Urinary bladder (tissue), 4 donors: ENCODE measurements at places on chromosomes 12 and 14.

DNA sequence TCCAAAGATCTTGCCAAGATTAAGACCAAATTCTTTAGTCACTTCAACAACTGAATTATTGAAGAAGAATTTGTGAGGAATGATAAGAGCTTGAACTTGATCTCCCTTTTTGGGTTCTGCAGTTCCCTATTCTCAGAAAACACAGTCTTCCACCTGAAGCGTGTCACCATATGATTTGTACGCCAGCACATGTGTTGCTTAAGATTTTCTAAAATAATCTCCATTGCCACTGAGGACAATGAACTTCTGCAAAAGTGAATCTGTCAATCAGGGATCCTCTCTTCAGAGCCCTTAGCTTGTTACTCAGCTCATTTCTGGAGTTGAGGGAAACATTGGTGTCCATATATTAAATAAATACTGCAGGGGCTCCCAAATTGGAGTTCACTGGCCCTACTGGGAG, 4.2 kb upstream of the SPIC start:
- DNase-seq: no peak

GRCh38 chr12:117141097-117141898, 42.1 kb upstream of the TESC start:
- no peak for DNase-seq

DNA sequence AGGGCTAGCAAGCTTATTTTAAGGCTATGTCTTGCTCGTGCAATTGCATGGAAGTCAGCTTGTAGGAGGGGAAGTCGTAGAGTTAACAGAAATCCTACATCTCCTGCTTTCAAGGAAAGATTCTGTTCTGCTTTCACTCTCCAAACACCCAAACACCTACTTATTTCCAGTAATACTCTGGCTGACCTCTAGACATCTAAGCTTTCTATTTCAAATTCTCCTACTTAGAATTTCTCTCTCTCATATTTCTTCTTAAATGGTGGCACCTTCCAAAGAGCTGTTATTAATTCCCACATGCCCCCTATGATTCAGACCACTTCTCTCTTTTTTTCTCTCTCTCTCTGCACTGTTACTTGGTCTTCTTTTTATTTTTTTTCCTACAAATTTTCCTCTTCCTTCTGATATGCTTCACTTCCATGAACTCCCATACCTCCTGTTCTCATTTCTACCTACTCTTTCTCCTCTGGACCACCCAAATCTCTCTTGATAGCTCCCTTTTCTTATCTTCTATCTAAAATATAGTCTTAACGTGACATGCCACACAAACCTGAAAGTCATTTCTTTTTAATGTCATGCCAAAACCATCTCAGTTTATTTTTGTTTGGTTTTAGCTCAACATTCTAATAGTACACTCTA, 90.8 kb downstream of the RPS6KA5 start:
- DNase-seq: no peak

DNA sequence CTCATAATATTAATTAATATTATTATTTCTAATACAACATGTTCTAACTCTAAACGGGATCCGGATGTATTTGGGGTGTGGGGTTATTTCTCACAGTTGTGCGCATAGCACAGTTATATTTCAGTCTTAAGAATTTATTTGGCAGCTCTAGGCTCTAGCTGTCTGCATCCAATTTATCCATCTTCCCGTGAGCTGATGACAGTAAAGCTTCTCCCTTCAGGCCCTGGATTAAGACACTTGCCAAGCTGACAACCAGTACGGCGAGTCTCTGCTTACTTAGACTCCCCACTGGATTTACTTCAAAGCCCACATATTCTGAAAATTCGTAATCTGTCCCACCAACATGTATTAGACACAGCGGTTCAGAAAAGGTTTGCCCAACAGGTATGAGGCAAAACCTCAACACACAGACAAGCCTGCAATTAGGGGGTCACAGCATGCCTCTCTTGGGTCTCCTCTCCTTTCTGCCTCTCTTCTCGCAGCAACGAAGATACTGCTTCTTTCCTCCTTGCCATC, 232.9 kb upstream of the TMTC1 start:
- no peak for DNase-seq

- no peak for DNase-seq
Observed at GRCh38 chr12:105270671-105271255, 34.8 kb upstream of the APPL2 start.

GRCh38 chr12:30882706-30883105, 43.8 kb upstream of the TSPAN11 start:
- no peak for DNase-seq

DNA sequence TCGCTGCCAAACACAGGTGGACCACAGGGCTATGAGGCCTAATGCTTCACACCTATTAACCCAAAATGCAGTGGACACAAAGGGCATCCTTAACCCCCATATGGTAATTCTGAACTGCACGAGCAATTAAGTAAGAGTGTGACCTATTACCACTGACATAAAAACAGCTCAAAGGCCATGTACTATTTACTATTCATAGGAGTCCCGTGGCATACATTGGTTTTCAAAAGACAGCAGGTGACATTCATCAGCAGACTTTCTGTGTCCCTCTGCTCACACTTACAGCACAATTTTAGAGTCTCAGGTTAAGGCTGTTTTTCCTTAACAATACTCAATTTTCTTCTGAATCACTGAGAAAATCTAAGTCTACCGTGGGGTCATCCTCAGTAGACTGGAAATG, 23.1 kb upstream of the TMCC3 start:
- DNase-seq: no peak

GRCh38 chr12:5171701-5172100, 128.0 kb downstream of the KCNA5 start:
- DNase-seq: no peak

DNA sequence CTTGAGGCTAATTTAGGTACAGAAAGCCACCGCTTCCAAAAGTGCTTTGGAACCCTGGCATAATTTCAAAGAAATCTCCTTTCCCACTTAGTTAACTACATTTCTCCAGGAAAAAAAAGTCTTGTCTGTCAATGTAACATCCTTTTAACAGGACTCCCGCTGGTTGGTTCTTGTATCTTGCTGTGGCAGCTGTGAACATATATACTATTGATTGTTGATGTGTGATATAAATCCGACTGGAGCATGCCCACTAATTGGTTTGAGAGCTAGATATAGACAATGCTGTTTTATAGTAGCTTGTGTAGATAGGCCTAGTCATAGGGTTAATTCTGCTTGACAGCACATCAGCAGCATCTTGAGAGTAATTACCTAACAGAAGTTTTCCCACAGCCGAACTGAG, 89.6 kb downstream of the MSRB3 start:
- no peak for DNase-seq

- no peak for DNase-seq
Observed at GRCh38 chr12:88623777-88624548, 43.7 kb upstream of the KITLG start.

DNA sequence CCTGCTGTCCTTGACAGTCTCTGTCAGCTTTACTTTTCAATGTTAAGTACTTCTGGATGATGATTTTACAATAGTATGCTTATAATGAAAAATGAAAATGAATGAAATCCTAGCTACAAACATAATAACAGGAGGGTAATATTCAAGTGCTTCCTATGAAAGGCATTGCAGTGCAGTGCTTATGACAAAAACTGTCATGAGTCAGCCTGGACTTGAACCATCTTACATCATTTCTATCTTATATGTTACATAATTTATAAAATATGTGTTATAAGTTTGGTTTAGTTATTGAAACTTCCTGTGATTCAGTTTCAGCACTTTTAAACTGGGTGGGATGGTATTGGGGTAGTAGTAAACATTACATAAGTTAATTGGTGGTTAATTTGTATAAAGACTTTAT, 451.7 kb downstream of the TMEM117 start:
- DNase-seq: no peak
